Activated T-helper 2 cell treated with anti-CD3 and anti-CD28 coated beads, Interferon-gamma antibody, Interleukin-2, Interleukin-4, amounts not matched to agents 10 μg/mL and 5 μg/mL and 100 μg/mL, durations not matched to agents 14 hours and 24 hours and 36 hours (primary cell): ENCODE measurements at places on chromosomes 6 and 20.

DNA sequence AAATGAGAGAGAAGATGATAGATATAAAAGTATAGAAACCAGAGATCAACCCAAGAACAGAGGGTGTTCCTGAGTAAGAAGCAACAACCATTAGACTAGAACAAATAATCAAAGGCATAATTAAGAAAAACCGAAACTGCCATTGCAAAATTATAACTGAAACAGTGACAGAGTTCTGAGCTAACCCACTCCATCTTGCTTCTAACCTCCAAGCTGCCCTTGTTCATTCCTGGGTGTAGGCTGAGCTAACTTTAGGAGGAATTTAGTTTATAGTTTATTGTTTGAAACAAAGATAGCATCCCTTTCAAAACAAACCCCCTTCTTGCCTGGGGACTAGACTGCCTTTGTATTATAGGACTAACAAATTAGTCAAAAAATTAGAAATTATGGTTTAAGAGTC lies 56.1 kb upstream of the PRND start:
- H3K4me1 ChIP-seq: peaks cover 44% of the 10 kb centered on the region
- H3K4me3 ChIP-seq: peak overlapping the region; percentile 49
- no peak for DNase-seq
- H3K36me3 ChIP-seq: peaks cover 3% of the 10 kb centered on the region

DNA sequence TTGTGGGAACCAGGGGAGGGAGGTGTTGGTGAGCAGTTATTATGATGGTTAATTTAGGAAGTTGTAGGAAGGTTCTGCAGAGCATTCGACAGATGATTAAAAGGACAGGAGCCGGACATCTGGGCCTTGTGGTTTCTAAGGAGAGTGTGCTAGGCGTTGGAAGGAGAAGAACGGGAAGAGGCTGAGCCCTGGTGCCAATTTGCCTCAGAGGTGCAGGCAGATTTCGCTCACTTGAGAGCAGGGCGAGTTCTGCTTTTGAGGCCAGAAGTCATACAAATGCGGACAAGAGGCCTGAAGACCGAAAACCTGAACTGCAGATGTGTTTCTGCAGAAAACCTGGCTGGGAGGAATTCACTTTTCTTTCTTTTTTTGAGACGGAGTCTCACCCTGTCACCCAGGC lies 30.5 kb upstream of the RPS6KA2 start:
- peaks cover 6% of the 10 kb centered on the region for H3K4me1 ChIP-seq
- H3K4me3 ChIP-seq: peak overlapping the region; percentile 13
- peaks cover 20% of the 10 kb centered on the region for H3K27me3 ChIP-seq
- H3K36me3 ChIP-seq: no peaks in the 10 kb centered on the region

GRCh38 chr6:162074641-162075275 lies 652.8 kb downstream of the PRKN start:
- H3K36me3 ChIP-seq: no peaks in the 10 kb centered on the region
- H3K4me3 ChIP-seq: no peak overlapping the region
- no peak for DNase-seq
- no peaks in the 10 kb centered on the region for H3K4me1 ChIP-seq

DNA sequence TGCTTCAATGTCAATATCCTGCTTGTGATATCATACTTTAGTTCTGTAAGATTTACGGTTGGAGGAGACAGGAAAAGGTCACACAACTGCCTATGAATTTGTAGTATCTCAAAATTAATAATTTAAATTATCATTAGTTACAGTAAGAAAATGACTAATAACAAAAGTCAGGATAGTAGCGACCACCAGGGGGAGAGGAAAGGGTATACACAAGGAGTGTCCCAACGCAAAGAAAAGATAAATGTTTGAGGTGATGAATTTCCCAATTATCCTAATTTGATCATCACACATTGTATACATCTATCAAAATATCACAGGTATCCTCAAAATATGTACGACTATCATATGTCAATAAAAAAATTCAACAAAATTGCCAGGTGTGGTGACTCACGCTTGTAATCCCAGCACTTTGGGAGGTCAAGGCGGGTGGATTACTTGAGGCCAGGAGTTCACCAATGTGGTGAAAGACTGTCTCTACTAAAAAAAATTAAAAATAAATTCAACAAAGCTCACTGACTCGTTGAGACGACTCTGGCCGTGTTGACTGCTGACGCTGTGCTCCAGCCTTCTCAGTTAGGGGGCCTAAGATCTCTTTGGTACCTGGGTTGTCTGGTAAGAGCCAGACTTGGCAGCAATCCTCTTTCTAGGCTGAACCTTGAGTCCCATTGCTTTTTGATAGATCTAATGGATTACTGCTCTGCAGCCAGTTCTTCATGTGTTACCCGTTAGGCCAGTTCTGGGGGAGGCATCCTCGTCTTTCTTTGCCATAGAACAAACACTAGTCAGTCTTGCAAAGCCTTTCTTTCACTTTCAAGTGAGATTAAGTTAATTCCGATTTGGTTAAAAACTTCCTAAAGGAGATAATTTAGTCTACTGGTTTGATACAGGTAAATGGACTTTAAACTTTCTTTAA lies 9.0 kb upstream of the OVOL2 start:
- peaks cover 16% of the 10 kb centered on the region for H3K27me3 ChIP-seq
- no peak overlapping the region for H3K4me3 ChIP-seq

DNA sequence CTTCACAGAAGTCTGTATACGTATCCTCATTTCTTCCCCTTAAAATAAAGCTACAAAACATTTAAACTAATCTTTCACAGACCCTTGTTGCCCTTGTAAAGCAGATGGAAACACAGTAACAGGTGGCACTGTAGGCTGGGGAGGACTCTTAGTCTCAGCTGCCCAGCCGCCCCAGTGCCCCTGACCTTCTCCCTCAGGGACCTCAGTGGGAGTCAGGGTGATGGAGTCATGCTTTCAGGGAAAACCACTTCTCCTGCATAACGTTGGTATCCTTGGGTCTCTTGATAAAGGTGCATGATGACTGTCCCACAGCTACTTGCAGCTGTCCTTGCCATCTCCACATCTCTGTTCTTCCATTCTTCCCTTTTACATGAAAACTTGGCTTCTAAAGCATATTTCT lies 198.6 kb downstream of the CDKAL1 start:
- no peak overlapping the region for H3K27ac ChIP-seq
- peaks cover 4% of the 10 kb centered on the region for H3K36me3 ChIP-seq
- no peak overlapping the region for H3K4me3 ChIP-seq

DNA sequence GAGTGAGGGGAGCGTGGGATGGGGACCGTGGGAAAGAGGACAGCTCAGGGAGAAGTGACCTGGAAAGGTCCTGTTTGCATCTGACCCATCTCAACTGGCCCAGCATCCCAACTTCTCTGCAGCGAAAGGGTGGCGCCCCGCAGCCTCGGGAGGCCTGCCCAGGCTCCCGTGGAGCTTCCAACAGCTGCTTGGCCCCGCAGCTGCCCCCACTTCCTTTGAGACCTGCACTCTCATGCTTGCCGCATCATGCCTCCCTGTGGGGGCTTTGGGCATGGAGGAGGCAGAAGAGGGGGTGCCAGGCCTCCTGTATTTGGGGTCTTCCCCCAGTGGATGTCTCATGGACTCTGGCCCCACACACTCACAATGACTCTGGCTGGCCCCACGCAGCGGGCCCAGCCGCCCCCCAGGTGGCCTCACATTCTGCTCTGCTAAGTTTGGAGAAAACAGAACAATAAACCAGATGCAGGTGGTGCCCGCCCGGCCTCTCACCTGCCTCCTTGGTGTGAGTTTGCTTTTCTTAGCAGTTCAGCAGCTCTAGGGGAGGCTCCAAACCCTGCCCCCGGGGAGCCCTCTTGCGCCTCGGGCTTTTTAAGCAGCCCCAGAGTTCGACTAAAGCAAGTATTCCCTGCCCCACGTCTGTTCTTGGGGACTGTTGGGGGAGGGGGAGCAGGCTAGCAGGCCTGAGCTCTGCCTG lies 40.7 kb downstream of the CPXM1 start:
- no peak overlapping the region for H3K4me3 ChIP-seq
- no peaks in the 10 kb centered on the region for H3K36me3 ChIP-seq
- no peak for DNase-seq
- H3K27ac ChIP-seq: no peak overlapping the region
